Activated T-helper 2 cell treated with anti-CD3 and anti-CD28 coated beads, Interferon-gamma antibody, Interleukin-2, Interleukin-4, amounts not matched to agents 10 μg/mL and 5 μg/mL and 100 μg/mL, durations not matched to agents 14 hours and 24 hours and 36 hours (primary cell): ENCODE measurements at places on chromosomes 12 and 14. TPM values are rescaled to one million over a fixed set of nuclear protein-coding genes. Genes with fewer than 3 reads are reported as not detected.

DNA sequence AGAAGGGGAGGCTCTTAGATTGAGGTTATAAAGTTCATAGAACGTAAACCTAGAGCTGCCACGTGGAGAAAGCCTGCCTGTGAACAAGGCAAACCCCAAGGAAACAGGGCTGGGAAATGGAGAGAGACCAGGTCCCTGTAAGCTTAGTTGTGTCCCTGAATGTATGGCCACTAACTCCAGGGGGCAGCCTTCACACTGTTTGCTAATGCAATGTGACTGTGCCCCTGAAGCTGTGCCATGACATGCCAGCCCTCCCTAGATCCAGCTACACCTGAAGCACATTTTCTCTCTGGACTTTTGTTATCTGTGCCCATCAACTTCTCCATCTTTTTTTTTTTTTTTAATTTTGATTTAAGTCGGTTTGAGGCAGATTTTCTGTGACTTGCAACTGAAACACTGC, 60.6 kb upstream of the TMCC3 start:
- DNase-seq = no peak
- no peak overlapping the region for H3K27ac ChIP-seq
- peaks cover 10% of the 10 kb centered on the region for H3K27me3 ChIP-seq
- H3K4me3 ChIP-seq = no peak overlapping the region
- H3K36me3 ChIP-seq = no peaks in the 10 kb centered on the region

DNA sequence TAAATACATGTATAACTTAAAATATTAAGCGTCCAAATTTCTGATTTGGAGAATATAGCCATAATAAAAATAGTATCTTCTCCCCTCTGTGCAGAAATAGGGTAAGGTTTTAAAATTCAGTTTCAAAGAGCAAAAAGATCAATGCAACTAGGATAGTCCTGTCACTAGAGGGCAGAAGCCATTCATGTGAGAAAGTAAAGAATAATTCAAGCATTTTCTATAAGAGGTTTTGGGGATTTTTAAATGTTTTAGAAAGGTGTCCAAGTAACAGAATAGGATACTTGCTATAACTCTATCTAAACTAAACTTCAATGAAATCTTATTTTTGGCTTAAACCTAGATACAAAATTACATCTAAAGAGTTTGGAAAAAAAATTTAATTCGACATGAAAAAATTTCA, 50.3 kb downstream of the ADAMTS20 start:
- no peak overlapping the region for H3K4me3 ChIP-seq
- H3K27ac ChIP-seq = no peak overlapping the region
- no peaks in the 10 kb centered on the region for H3K4me1 ChIP-seq
- no peaks in the 10 kb centered on the region for H3K36me3 ChIP-seq
- H3K27me3 ChIP-seq = no peaks in the 10 kb centered on the region

DNA sequence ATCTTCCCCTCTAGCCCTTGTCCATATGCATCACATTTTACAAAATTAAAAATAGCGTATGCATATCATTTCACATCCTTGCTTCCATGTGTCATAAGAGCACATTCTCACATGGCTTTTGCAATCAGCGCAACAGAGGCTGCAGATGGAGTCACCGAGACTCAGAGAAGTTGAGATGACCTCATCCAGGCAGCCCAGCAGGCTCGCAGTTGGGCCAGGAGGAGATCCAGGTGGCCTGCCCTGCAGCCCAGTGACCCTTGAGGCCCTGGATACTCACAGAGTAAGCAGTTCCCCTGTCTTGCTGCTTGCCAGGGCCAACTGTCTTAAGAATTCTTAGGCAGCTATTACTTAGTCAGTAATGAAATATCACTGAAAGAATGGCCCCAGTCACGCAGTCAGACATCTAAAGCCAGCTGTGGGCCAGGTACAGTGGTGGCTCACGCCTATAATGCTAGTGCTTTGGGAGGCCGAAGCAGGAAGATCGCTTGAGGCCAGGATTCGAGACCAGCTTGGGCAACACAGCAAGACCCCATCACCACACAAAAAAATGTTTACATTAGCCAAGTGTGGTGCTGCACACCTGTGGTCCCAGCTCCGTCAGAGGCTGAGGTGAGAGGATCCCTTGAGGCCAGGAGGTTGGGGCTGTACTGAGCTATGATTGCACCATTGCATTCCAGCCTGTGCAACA, 9.1 kb downstream of the CAMKK2 start:
- H3K4me3 ChIP-seq = no peak overlapping the region
- peaks cover 13% of the 10 kb centered on the region for H3K36me3 ChIP-seq
- H3K27me3 ChIP-seq = no peaks in the 10 kb centered on the region
- no peak overlapping the region for H3K27ac ChIP-seq

SUOX gene
- total RNA-seq = 19.9 and 21.2 TPM in 2 replicates
